Cardiac atrium fibroblast (primary cell): ENCODE measurements at places on chromosomes 3 and 15. TPM values are rescaled to one million over a fixed set of nuclear protein-coding genes. Genes with fewer than 3 reads are reported as not detected.

The MME gene
- total RNA-seq = 55.6 and 80.3 TPM in 2 replicates

The GRM2 gene
- total RNA-seq = under 0.01 and 1.6 TPM in 2 replicates

The IQCF5 gene
- not detected in 2 replicates for total RNA-seq

The PPP2R3A gene
- 11.5 and 12.3 TPM in 2 replicates for total RNA-seq

The GREM1 gene
- total RNA-seq = under 0.01 and 0.32 TPM in 2 replicates

The DCP1A gene
- total RNA-seq = 8.1 and 12.0 TPM in 2 replicates

The RAB6B gene
- 0.54 and 0.81 TPM in 2 replicates for total RNA-seq

The GALNT15 gene
- total RNA-seq = 12.3 and 13.4 TPM in 2 replicates

The FBLN2 gene
- 485 and 859 TPM in 2 replicates for total RNA-seq

The CFAP100 gene
- total RNA-seq = not detected in 2 replicates

The SPATA12 gene
- total RNA-seq = not detected in 2 replicates

The AP2M1 gene
- 371 and 429 TPM in 2 replicates for total RNA-seq

The APH1B gene
- total RNA-seq = 20.6 and 30.1 TPM in 2 replicates

The TMEM212 gene
- total RNA-seq = not detected in 2 replicates

The SUCNR1 gene
- under 0.01 TPM in 1 of 2 replicates, not detected in the other for total RNA-seq

The PLA2G4E gene
- total RNA-seq = not detected in 2 replicates

The USF3 gene
- total RNA-seq = 4.9 and 9.4 TPM in 2 replicates

The CCDC39 gene
- not detected in 2 replicates for total RNA-seq

The FANCI gene
- 4.7 and 5.2 TPM in 2 replicates for total RNA-seq

The RNU5B-1 gene
- total RNA-seq = not detected in 2 replicates

The LARP6 gene
- total RNA-seq = 51.4 and 78.5 TPM in 2 replicates

The TAGLN3 gene
- total RNA-seq = not detected in 2 replicates

The GP9 gene
- not detected in 2 replicates for total RNA-seq

The CTXN2 gene
- total RNA-seq = not detected in 2 replicates

The BDH1 gene
- total RNA-seq = 1.9 and 5.2 TPM in 2 replicates

The EFCC1 gene
- not detected in 2 replicates for total RNA-seq
